ENCODE measurements at places on chromosomes 4 and X.

DNA sequence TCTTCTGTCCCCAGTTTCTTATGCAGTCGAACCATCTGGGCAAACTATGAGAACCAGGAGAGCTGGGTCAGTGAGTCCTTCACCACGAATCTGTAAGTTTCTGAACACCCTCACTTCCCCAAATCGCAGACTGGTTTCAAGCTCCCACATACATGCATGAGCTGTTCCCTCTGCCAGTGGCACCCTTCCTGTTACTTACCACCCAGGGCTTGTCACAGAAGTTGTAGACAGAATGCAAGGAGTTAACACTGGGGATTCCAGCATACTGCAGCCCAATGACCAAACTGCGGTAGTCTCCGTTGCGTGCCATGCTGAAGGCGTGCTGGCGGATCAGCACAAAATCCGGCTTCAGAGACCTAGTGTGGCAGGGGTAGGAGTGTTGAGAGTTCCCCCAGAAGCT is 14.6 kb downstream of the SYN1 start:
- no peak for DNase-seq

DNA sequence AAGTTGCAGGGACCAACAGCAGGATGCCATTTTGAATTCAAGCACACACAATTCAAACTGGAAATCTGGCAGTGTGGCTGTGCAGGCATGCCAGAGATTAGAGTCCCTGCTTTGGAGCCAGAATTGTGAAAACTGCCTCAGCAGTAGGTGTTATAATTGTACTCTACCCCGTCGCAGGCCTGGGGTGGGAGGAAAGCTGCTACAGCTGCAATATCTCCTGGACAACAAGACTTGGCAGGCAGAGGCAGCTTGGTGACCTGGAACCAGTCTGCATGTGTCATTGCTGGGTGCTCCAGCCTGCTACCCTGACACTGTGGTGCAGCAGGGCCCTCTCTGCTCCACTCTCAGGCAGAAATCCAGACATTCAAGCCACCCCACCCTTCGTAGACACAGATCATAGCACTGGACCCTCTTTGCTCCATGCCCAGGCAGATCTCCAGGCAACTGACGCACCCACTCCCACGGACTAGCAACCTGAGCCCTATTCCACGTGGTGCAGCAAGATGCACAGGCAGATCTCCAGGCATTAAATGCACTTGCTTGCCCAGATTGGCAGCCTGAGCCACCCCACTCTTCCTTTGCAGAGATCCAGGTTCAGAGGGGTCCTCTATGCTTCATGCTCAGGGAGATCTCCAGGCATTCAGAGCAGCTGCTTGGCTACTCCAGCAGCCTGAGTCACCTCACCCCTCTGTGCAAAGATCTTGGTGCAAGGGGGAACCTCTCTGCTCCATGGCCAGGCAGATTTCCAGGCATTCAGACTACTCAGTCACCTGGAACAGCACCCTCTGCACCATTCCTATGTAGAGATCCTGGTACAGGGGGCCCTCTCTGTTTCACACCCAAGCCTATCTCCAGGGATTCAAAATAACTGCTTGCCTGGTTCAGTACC is 140.5 kb downstream of the LRBA start:
- no peak for DNase-seq

GRCh38 chr4:99816545-99817308 is at the start of gene DAPP1:
Gene DAPP1 (plus strand): TSS chr4:99816827. CDS start chr4:99816914, 87 bp downstream.
- peak; percentile 80 for DNase-seq

DNA sequence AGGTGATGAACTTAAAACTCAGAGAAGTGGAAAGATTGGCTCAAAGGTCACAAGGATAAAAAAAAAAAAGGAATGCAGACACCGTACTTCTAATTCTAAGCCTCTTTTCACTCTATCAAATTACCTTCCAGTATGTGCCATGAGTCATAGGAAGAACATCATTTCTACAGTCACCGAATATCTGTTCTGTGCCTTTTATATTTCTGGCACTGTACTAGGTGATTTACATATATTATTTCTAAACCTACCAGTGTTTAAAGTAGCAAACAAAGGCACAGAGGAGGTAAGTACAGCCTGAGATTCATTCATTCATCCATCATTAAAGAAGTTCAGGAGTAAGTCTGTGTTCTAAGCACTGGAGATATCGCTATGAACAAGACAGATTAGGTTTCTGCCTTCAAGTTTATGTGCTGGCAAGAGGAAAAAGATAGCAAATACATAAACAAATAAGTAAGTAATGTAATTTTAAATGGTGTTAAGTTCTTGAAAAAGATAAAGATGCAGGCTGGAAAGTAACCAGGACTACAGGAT is 65.3 kb downstream of the PALLD start:
- DNase-seq = no peak

DNA sequence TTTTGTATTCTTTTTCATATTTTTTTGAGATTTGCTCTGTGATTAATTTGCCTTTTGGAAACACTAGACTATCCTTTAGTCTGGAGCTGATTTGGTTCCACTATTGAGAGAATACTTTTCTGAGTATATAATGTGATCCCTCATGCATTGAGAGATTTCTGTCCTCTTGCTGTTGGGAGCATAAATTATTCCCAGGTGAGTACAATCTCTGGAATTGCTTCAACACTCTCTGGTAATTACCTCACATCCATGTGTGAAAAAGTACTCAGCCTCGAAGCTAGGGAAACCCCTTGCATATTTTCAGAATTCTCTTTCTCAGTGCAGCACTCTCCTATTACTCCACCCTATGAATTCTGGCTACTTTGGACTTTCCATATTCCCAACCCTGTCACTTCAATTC is 550.0 kb downstream of the RAPGEF2 start:
- DNase-seq = no peak

GRCh38 chr4:152161676-152162330 is 374.1 kb downstream of the FBXW7 start:
- DNase-seq = no peak
